ENCODE measurements at places on chromosomes 16 and 17.

- DNase-seq: peak; percentile 61
These were observed 449 bp downstream of the SMCR8 start for GRCh38 chr17:18315562-18315922.

- DNase-seq: no peak
These were observed 301.9 kb upstream of the KCNJ16 start for GRCh38 chr17:69773081-69773480.

DNA sequence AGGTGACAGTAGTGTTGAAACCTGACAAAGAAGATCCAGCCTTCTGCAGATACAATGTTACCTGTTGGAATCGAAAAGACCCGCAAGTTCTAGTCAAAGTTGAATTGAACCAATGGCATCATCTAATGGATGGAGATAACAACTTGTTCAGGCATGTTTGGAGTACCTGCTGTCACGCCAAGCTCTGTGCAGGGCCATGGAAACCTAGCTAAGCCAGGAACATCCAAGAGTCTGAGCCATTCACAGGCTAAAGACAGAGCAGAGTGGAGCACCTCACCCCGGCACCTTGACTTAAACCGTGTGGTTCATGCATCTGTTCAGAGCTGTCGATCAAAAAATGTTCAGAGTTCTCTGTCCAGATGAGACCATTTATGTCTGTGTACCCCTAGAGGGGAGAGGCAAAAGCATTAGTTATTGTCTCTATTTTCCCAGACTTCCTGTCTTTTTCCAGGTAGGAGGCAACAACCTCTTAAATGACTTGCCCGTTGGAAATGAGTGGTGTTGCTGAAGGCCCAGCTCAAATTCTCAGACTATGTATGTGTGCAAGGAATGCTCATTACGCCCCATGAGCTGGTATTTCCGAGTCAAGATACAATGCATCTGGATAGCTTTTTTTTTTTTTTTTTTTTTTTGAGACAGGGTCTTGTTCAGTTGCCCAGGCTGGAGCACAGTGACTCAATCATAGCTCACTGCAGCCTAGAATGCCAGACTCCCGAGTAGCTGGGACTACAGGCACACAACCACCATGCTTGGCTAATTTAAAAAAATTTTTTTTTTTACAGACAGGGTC lies 44.9 kb upstream of the XYLT1 start:
- no peak for DNase-seq

- DNase-seq: no peak
These were observed 119.2 kb upstream of the C17orf78 start for GRCh38 chr17:37256627-37257026.

DNA sequence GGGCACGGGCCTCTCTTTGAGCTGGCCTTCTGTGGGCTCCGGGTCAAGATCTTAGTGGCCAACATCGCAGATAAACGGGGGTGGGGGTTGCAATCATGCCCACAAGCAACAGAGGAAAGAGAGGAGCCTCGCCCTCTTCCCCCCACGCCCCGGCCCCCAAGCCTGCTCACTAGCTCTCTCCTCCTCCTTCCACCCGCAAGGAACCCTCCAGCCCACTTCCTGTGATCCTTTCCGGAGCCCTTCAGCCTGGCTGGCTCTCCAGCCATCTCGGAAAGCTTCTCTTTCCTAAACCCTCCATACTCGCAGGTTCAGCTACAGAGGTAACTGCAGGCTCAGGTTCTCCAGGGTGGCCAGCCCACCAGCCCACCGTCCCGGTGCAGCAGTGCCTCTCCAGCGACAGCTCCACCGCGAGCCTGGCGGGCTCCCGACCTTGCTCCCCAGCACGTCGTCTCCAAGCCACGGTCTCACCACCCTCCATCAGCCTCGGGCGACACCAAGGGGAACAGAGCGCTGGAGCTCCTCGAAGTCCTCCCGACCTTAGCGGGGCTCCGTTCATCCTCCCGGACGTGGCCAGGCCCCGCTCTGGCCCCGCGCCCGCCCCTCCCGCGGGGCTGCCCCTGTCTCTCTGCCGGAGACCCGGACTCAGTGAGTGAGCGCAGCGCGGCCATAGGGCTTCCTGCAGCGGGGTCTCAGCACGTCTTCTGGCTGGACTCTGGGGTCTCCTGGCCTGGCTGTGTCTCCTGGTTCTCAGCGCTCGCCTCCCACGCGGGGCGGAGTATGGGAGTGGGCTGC lies 12.9 kb upstream of the ODF4 start:
- DNase-seq: peak; percentile 76

DNA sequence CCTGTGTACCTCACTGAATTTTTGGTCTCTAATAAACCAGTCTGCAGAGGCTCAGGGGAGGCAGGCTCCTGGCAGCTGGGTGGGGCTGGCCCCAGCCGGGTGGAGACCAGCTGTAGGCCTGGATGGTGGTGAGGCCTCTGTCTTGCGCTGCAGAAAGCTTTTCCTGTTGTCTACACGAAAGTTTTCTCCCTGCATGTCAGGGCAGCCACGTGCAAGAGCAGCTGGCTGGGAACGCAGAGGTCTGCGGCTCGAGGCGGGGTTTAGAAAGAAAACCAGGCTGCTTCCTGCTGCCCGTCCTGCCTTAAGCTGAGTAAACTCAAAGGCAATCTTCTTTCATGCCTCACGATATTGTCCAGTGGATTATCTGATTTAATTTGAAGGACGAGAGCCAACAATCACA lies 2.4 kb downstream of the SERPINF1 start:
- DNase-seq: peak; percentile 82

- no peak for DNase-seq
These were observed 12.3 kb upstream of the CARMIL2 start for GRCh38 chr16:67632415-67633172.

DNA sequence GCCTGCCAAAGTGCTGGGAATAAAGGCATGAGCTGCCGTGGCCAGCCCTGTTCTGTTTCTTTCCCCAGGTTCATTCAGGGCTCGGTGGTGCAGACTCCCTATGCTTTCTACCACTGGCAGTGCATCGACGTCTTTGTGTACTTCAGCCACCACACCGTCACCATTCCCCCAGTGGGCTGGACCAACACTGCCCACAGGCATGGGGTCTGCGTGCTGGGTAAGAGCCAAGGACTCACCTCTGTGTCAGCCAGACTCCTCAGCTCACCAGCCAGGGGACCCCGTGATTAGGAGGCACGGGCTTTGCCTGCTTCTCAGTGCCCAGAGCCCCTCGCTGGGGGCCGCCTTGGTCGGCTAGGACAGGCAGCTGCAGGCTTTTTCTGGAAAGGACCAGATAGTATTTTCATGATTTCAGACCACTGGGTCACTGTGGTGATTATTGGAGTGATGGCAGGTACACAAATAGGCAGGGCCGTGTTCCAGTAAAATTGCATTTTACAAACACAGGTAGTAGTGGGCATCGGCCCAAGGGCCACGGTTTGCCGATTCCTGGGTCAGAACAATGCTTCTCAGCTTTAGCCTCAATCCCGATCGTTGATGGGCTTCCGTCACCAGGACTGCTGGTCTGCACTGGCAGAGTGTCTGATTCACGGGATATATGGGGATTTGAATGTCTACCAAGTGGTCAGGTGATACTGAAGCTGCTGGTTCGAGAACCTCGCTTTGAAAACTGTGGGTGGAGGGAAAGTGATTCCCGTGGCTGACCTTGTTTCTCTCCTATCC lies 5.0 kb downstream of the ENGASE start:
- no peak for DNase-seq

GRCh38 chr16:47643323-47644000 lies 182.3 kb downstream of the PHKB start:
- DNase-seq: no peak

GRCh38 chr17:72351884-72352346 lies 231.1 kb downstream of the SOX9 start:
- no peak for DNase-seq

- no peak for DNase-seq
These were observed 5.1 kb downstream of the PRSS21 start for GRCh38 chr16:2822158-2822495.

GRCh38 chr17:7929158-7930023 lies at the start of gene KCNAB3:
KCNAB3 (minus strand) TSS chr17:7929856; CDS start chr17:7929435, 421 bp downstream.
- no peak for DNase-seq
